Activated CD8-positive, alpha-beta memory T cell treated with anti-CD3 and anti-CD28 coated beads for 4 hours (primary cell): ENCODE measurements at places on chromosomes 2 and 18.

DNA sequence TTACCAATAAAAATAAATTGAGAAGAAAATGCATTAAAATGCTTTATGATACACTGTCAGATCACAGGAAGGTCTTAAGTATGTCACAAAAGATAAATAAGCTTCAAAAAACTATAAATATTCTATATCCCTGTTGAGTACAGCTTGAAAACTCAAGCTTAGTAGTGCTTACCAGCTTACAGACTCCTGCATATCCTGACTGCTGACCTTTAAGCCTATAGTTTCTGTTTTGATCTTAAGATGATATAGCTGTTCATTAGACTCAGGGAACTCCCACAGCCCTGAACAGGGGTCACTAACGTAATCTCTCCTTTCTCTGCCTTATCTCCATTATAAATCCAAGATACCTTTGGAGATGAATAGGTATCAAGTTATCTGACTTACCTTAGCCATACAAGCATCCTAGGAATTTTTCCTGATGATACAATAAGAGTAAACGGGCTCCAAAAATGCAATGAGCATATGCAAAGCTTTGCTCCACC is 93.7 kb upstream of the RBBP8 start:
- no peak for DNase-seq

DNA sequence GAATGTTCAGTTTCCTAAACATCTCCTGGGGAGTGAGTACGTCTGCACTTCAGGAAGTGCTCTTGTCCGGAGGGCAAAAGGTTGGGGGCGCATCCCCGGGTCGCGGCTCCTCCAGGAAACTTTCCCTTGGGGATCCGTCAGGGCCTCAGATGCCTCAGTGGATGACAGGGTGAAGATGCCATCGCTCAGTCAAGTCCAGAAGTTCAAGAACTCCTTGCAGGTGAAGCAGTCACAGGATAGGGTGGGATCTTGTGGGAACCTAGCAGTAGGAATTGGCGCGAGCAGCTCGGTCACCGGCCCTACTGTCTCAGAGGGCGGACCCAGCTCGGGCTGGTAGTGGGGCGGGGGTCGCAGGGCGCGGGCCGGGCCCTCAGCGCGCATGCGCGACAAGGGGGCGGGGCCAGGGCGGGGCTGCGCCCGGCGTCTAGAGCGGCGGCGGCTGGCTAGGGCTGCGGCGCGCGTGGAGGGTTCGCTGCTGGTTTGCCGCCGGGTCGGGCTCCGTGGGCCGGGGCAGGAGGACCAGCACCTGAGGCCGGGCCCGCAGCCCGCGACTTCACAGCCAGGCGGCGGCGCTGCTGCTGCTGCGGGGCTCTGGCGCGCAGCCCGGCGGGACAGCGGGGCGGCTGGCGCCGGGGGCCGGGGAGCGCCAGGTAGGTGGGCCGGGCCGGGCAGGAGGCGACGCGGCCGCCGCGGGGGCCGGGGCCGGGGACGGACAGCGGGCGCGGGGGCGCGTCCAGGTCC is at the start of gene INPP4A:
TSS of gene INPP4A (plus strand) at position 423 of the 741 bp plus-strand sequence. CDS start 75,191 bp downstream, outside the sequence.
- DNase-seq, result peak; percentile 56

DNA sequence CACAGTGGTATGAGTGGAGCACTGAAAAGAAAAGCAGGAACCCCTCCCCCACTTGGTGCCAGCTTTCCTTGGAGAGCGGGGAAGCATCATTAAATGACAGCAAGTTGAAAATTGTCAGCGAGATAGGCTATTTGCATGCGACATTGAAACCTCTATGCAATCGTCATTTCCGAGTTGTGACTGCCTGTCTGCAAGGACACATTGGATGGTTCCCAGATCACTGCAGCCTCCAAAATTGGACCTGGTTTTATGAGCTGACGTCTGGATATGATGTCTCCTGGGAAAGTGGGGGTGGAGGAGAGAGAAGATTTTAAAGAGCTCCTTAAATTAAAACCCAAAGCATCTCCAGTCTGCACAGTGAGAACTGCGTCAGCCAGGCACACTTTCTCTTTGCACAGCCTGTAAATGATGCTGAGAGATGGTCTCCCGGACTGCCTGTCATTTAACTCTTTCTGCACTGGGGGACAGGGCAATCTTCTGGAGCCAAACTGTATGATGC is 57.8 kb upstream of the KIF5C start:
- DNase-seq, result no peak

DNA sequence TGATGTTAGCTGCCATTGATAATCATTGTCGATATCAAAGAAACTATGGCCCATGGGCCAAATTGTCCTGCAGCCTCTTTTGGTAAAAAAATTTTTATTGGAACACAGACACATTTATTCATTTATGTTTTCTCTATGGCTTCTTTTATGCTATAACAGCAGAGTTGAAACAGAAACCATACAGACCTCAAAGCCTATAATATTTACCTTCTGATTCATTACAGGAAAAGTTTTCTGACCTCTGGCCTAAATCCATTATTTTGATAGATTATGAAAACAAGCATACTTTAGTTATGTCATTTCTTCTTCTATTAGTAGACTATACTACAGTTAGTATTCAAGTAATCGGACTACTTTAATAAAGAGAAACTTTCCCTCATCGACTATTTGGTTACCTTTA is 349.7 kb upstream of the GALNT5 start:
- no peak for DNase-seq

DNA sequence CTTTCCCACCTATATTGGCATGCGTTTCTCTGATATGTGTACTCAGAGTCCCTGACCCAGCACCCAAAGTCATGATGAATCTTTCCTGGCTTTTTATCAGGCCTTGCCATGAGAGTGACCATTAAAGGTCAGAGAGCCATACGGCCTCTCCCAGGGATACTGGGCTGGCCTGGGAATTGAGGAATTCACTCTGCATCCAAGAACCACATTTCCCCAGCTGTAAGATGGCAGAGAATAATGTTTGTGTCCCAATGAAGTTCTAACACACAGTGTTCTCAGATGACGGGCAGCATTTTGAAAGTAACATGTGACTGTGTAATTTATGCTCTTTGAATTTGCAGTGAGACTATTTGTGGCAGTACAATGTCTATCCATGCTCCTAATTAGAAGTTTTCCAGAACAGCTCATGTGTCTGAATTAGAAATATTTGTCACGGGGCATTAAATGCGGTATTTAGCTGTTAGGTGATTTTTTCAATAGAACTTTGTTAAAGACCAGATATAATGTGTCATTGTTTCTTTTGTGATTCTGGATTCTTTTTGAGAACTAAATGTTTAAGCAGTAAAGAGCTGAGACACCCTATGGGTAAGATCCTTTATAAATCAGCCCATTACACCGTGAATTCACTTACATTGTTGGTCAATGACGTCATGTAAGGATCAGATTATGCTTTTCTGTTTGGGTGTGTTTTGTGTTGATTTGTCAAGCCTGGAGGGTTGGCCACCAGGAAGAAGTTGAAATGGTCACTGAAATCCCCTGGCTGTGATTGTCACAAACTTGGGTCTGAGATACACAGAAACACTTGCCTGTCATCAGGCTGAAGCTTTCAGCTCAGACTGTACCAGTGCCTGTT is 7.3 kb upstream of the SLC3A1 start:
- DNase-seq, result no peak

DNA sequence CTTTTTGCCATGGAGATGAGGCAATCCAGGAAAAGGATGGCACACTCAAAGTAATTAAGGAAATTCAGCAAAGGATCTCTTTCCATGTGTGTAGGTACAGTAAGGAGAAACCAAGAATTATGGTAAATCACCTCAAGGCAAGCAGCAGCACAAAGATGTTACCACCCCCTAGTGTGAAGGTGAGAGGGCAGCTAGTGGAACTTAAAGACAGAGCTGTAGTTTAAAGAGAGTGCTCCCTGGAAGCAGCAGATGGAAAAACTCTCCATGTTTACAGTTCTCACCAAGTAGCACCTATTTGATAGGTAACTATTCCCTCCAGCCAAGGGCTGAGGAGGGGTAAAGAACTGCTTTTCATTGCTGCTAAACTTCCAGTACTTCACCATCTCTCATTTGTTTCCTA is 860.4 kb upstream of the CRIM1 start:
- DNase-seq, result no peak

GRCh38 chr2:143344780-143345179 is 215.6 kb downstream of the ARHGAP15 start:
- no peak for DNase-seq

- no peak for DNase-seq
Measured at GRCh38 chr18:35268821-35269220, 21.2 kb downstream of the ZSCAN30 start.

GRCh38 chr18:9226463-9226862 is 89.9 kb downstream of the ANKRD12 start:
- DNase-seq, result no peak

DNA sequence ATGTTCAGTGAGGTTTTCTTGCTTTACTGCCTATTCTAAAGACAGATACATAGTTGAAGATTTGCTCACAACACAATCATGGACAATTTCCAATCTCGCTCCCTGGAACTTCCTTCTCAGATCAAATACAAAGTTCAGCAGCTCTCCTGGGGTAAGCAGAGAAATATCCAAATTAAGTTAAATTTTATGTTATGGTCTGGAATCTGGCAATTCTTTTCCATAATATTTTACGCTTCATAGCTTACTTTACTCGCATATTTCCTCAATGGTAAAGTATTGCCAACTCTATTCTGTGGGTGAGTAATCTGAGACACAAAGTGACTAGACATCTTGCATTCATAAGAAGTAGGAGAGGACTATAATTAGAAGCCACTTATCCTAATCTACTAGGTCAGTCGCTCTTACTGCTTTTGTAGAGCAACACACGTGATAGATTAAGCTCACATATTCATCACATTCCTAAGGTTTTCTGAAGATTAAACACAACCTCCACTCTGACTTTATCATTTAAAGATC is 529.4 kb downstream of the CCDC85A start:
- no peak for DNase-seq

GRCh38 chr2:149826471-149827125 is 239.0 kb upstream of the MMADHC start:
- DNase-seq, result no peak

- DNase-seq, result no peak
Measured at GRCh38 chr2:240903191-240904060, 2.7 kb upstream of the CROCC2 start.

GRCh38 chr2:98761267-98761781 is 30.4 kb upstream of the MGAT4A start:
- peak; percentile 40 for DNase-seq

- no peak for DNase-seq
Measured at GRCh38 chr2:99725820-99726219, 236.0 kb upstream of the REV1 start.

GRCh38 chr2:231464576-231465540 is 574 bp upstream of the NCL start:
- peak; percentile 99 for DNase-seq

GRCh38 chr2:209965723-209966122 is 36.7 kb upstream of the RPE start:
- DNase-seq, result no peak

DNA sequence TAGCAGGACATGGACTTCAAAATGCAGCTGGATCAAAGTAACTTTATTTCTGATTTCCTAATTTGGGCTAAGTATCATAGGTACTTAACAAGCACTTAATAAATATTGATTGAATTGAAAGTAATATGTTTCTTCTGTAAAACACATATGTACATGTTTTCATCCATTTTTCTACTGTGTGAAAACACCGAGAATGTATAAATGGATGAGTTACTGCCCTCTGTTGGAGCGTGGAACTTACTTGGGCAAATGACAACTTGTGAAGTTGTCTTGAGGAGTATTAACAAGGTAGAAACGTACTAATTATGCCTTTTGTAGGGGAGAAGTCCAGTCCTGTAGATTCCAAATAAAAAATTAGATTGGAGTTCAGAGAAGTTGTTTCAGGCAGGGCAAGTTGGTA is 87.2 kb downstream of the PHLPP1 start:
- no peak for DNase-seq
